Activated CD4-positive, alpha-beta memory T cell treated with anti-CD3 and anti-CD28 coated beads for 36 hours (primary cell): ENCODE measurements at places on chromosomes 5 and 9. TPM values are rescaled to one million over a fixed set of nuclear protein-coding genes. Genes with fewer than 3 reads are reported as not detected.

- DNase-seq, result peak; percentile 69
Observed at GRCh38 chr5:78985116-78985724, at the start of gene ARSB. ARSB (minus strand) TSS chr5:78985310; CDS start chr5:78985248, 62 bp downstream.

- DNase-seq, result no peak
Observed at GRCh38 chr5:137733006-137733405, 2.9 kb downstream of the KLHL3 start.

DNA sequence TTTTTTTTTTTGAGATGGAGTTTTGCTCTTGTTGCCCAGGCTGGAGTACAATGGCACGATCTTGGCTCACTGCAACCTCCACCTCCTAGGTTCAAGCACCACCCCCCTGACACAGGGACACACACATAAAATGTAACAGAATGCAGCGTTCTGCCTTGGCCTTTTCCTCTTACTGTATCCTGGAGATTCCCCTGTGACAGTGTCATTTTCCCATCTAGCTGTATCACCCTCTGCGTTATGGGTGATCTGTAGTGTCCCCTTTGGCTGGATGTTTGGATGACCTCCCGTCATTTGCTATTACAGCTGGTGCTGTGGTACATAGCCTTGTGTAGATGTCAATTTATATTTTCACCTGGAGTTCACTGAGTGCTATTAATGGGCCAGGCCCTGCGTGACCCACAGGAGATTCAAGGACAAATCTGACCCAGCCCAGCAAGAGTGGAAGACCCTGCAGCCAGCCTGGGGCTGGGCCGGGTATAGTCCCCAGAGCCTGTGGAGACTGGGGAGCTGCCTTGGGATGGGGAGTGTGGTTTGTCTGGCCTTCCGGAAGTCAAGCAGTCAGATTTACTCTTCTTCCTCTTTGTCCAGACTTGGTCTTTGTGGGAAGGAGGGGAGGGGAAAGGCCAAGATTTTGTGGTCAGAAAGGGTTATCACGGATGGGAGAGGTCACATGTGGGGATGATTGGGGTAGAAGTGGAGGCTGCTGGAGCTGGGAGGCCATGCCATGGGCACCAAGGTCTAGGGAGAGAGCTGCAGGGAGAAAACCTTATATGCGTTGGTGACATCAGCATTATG lies 43.6 kb downstream of the ERGIC1 start:
- no peak for DNase-seq

- no peak for DNase-seq
Observed at GRCh38 chr9:137673886-137674285, 55.1 kb downstream of the EHMT1 start.

GRCh38 chr5:112492291-112492690 lies 73.2 kb upstream of the EPB41L4A start:
- DNase-seq, result peak; percentile 46

DNA sequence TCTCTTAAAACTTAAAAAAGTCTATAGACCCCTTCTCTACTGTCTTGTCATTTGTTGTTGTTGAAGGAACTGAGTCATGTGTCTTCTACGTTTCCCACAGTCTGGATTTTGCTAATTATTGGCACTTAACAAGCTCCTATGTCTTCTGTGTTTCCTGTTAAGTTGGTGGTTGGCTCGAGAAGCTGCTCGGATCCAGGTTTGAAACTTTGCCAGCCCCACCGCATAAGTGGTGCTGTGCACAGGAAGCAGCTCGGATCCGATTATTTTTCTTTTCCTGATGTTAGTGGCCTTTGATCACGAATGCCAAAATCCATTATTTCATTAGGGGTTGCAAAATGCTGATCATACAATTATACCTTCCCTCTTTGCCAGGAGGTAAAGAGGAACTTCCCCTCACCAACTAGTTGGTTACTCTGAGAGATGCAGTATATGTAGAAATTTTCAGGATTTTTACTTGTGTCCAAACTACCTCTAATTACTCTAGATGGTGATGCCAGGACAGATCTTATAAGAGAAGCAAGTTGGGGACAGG lies 186.5 kb downstream of the NSG2 start:
- no peak for DNase-seq

DNA sequence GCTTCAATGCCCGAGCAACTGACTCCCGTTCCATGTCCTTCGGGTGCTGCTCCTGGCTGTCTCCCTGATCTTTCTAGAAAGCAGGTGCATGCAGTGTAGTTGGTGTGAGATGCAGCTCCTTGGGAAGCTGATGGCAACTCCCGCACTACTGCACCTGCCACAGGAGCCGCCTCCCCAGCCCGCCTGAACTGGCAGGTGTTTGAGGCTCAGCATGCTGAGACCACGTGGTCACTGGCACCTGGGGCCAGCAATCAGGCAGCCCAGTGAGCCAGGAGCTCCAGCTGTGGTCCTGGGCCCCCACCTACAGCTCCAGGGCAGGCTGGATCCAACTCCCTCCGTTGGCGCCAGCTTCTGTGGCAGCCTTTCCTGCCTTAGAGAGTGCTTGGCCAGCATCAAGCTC lies 111.5 kb downstream of the ICE1 start:
- DNase-seq, result no peak

Gene PCDHB16
- total RNA-seq, result not detected

Gene CRB2
- total RNA-seq, result not detected

Gene LECT2
- total RNA-seq, result not detected
